ENCODE measurements at places on chromosomes 4 and X.

GRCh38 chr4:1168191-1169101 is 3.9 kb downstream of the SPON2 start:
- no peak for DNase-seq

DNA sequence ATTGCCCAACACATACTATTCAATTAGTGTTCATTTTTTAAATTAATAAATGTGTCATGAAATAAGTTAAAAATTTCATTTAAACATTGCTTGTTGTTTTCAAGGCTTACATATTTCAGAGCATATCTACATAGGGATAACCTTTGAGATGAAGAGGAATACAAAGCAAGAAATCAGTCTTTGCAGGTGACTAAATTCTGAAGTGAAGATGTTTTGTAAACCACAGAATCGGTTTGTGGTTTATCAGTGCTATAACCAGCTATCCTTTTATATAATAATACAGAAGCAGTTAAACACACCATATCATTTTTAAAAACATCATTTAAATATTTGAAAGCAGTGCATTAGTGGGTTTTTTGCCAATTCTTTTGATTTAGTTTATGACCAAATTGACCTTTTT is 26.9 kb downstream of the FAM241A start:
- no peak for DNase-seq

DNA sequence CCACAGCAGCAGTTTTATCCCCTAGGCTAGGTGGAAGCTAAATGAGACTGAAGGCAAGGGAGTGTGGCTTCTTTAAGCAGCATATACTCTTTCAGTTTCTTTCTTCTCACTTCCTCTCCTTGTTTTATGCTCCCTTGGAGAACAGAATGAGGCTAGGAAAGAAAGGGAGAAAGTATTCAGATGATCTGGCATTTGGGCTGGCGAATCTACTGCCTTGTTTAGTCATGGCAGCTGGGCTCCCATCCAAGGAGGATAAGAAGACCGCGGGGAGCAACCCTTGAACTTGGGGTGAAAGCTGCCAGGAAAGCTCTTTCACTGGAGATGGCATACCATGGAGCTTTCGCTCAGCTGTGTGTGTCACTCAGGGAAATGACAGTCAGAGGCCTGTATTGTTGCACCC is 72.1 kb downstream of the ARHGEF38 start:
- no peak for DNase-seq

DNA sequence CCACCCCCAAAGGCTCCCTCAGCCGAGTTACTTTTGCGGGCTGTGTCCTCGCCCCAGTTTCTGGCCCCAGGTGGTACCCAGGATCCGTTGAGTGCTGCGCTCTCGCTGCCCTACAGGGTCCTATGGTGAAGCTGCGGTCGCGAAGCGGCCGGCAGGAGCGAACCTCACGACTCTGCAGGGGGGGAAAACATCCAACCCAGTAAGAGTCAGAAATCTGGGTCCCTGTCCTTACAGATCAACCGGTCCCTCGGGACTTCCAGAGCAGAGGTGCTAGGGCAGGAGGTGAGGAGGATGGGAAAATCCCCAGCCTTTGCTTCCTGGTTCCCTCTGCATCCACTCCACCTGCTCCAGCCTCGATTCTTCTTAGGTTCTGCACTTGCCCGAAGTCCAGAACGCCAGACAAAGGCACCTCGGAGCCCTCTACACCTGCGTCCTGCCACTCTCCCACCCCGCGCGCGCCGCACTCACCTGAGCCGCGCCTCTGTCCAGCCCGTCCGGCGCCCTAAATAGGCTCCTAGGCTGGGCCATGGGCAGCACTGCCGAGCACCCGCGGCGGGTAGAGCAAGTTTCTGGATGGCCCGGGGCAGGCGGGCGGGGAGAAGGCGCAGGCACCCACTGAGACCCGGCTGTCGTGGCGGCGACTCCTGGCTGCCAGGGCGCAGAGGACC is at the start of gene HS3ST1:
Gene HS3ST1, minus strand, starts transcription at position 664 of the 668 bp plus-strand sequence. CDS start 28,889 bp downstream, outside the sequence.
- DNase-seq: no peak

DNA sequence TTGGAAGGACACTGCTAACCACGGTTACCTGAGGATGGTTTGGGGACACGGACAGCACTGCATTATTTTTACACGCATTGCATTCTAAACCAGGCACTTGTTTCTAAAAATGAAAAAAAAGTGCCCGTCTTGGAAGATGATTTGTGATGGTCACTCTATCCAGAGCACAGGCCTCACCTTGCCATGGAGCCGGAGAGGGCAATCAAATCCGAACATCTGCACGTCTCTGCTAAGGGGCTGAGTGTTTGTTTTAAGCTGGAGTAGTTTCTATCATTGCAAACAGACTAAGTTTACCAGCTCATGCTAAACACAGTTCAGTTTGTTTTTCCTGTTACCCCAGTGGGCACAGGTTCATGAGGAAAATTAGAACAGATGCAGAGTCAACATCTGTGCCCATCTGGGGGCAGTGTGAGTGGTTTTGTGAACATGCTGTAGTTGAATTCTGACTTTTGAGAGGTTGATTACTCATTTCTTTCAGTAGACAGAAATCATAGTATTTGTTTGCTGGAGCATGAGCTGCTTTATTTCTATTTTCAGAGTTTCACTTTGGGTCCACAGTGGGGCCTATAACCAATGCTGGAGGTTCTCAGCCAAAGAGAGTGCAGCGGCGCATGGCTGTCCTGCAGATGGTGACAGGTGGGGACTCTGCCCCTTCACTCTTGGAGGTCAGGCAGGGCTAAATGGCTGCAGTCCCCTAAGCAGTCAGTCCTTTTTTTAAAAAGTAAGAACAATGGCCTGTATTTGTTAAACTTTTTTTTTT is 65.4 kb upstream of the ENPP6 start:
- no peak for DNase-seq

DNA sequence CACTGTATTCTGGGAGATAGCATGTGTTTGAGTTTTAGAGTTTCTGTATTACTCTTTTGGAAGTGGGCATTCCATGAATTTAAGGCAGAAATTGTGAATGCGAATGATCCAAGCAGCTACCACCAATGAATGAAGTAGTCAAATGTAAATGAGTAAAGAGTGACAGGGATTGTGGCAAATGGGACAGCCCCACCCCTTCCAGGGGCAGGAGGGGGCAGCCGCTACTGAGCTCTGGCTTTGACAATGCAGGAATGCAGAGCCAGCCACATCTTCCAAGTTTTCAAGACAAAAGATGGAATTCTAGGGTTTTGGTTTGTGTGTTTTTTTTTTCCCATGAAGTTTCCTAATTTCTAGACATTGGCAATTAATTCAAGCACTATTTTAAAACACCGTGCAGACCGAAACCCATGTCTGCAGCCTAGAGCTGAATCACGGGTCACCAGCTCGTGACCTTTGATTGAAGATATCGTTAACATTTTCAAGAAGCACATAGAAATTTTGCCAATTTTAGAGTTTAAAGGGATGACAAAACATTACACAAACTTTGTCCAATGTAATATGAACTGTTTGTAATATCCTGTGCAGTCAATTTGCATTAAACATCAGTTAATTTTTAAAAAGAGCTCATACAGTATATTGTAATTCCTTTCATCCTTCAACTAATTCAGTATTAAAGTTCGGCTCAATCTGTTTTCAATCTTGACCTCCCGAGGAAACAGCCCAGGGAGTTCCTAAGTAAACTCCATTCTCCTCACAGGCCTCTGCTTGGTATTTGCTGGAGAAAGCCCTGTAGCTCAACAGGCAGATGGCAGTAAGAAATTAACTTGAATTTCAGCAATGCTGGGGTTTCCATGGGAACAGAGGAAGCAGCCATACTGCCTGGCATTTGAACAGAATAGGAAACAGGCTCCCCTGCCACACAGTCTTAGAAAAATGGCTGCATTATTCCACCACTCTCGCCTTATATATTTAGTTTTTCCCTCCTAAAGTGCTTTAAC is 83.4 kb downstream of the UCHL1 start:
- no peak for DNase-seq

GRCh38 chrX:47169726-47170515 is 23.7 kb upstream of the UBA1 start:
- no peak for DNase-seq

DNA sequence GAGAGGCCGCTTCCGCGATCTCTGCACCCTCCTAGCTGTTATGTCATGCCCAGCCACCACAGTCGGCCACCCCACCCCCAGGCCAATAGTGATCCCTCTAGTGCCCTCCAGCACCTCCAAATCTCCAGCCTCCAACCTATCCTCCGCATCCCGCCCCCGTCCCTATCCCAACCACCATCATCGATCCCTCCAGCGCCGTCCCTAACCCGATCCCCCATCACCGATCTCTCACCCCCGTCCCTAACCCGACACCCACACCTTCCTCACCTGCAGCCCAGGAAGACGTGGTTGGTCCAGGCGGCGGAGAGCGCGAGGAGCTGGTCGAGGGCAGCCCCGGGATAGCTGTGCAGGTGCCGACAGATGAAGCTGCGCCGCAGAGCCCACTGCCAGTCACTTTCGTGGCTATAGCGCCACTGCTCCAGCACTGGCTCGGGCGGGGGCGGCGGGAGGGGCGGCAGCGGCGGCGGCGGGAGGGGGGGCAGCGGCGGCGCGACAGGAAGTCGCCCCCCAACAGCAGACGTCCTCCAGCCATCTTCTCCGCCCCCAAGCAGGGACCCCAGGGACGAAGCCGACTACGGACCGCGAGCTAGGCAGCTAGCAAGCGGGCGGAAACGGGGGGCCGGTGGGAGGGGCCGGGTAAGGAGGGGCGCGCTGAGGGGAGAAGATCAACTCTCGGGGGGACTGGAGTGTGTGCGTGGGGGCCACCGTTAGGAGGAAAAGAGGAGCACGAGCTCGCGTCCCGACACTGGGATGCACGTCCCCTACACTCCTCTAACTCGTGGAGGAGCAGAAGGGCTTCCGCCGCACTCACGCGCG is 552 bp downstream of the NKRF start:
- peak; percentile 23 for DNase-seq

DNA sequence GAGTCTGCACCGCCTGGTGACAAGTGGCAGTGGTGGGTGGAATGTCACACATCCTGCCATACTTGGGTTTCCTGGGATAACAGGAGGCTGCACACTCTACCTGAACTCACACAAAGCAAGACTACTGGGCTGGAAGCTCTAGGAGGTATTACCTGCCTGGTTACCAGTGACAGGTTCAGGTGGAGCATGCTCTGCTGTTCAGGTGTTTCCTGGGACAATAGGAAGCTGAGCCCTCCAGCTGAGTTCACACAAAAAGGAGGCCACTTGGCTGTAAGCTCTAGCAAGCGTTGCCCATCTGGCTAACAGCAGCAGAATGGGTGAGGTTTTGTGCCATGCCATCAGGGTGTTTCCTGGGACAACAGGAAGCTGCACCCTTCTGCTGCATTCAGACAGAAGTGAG is 17.4 kb upstream of the UGT2B7 start:
- DNase-seq: no peak

DNA sequence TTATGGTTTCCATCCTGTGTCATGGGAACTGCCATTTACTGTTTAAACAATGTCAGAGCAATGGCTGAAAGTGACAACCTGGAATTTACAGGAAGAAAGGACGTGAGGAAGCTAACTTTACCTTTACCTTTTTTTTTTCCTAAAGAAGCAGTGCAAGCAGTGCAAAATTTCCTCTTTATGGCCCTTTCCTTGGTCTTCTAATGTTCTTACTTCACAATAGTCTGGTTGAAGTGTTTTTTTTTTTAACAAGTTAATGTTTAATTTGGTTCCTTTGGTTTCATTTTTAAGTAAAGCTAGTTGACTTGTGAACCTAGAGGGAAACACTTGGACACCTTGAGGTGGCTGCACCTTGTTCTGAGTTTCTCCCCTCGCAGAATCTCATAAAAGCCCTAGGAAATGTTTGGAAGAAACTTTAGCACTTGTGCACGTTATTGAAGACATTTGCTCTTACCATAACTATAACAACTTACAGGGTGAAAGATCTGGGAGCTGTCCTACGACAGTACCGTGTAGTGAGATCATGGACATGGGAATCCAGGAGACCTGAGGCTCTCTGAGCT is 1.8 kb downstream of the SGMS2 start:
- DNase-seq: no peak

DNA sequence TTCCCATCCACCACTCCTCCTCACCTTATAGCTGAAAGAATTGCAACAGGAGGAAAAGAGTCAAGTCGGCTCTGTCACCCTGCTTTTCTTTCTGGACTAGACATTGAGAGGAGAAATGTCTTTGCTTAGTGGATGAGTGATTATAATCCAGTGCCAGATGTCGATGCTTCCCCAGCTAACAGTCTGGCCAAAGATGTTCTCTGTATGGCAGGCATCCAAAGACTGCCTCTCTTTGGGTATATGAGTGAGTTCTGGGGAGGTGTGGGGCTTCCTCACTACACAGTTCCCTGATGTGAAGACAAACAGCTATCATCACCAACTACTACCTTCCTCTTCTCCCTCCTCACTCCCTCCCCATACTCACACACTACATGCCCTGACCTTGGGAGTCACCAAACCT is 90.9 kb downstream of the COMMD8 start:
- DNase-seq: no peak

GRCh38 chr4:164616961-164617360 is 137.0 kb upstream of the SMIM31 start:
- no peak for DNase-seq

DNA sequence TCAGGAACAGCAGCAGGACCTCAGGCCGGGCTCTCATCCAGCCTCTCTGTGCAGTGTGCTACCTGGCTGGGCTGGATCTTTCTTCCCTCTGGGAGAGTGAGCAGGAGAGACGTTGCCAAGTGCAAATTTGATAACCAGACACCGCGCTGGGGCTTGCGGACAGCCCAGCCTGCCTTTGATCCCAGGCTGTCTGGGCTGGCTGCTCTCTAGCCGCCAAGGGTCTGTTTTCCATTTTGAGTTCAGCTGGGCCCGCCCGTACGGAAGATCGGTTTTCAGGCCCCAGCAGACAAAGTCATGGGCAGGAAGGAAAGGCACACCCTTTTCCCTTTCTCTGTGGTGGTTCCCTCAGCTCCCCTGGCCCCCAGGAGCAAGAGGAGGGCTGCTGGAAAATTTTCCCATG is 90.2 kb downstream of the CPZ start:
- no peak for DNase-seq

DNA sequence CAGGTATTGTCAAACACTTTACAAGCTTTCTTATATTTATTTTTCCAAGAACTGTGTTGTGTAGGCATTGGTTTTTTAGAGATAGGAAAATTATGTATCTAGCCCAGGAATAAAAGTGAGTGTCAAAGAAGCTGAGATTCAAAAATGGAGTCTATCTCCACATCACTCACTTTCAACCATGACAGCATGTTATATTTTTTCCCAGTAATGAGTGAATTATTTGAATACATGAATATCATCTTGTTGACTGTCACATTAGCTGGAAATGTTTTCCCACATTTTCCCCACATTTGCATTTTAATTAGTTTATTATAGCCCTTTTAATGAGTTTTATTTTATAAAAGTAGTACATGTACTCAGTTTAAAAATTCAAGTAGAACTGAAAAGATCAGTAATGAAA is 693.7 kb downstream of the PCDH18 start:
- no peak for DNase-seq

DNA sequence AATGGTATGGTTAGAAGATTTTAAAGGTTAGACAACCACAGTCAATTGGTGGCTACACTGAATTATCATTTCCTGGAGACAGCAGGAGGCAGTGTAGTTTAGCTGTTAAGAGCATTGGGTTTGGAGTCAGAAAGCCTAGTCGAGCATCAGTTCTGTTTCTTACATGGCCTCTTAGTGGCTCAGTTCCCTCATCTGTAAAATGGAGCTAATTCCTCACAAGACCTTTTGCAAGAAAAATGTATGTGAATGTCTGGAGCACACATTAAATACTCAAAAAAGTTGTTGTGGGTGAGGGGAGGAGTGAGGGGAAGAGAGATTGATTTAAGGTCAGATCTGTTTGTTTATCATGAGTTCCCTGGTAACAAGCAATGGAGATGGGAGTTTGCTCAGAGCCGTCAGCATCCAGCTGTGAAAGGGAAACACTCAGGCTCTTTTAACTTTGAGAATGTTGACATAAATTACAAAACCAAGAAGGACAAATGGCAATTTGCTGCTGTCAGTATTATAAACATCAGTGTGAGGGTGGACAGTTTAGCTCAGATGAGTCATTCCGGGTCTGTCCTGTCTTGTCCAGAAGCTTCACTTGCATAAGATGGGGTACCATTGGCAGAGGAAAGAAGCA is 98.2 kb upstream of the PGRMC2 start:
- DNase-seq: no peak

All from stimulated activated CD8-positive, alpha-beta memory T cell treated with anti-CD3 and anti-CD28 coated beads, Interleukin-12 subunit alpha, Interleukin-12 subunit beta, amount 100 ng/mL, for 1 hour (primary cell).